Stimulated activated CD4-positive, alpha-beta T cell treated with anti-CD3 and anti-CD28 coated beads, Interleukin-4, amount 100 ng/mL, for 24 hours (primary cell): ENCODE measurements at places on chromosomes 13 and 19.

GRCh38 chr13:98930151-98930591 is 47.7 kb downstream of the DOCK9 start:
- DNase-seq = no peak

DNA sequence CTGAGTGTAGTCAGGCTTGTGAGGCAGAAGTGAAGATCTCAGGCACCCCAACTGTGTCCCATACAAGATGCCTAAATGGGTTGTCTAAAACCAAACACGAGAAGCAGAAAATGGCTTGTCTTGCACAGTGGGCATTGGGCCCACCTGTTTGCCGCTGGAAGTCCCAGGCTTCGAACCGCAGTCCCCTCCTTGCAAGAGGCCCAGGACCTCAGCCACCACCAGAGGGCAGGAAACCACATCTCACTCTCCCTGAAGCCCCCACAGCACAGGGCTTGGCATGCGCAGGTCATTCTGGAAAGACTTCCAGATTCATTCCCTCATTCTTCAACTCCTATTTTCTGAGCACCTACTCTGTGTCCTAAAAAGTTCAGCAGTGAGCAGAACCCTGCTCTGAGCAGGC is 973.7 kb downstream of the UQCRFS1 start:
- no peak for DNase-seq

DNA sequence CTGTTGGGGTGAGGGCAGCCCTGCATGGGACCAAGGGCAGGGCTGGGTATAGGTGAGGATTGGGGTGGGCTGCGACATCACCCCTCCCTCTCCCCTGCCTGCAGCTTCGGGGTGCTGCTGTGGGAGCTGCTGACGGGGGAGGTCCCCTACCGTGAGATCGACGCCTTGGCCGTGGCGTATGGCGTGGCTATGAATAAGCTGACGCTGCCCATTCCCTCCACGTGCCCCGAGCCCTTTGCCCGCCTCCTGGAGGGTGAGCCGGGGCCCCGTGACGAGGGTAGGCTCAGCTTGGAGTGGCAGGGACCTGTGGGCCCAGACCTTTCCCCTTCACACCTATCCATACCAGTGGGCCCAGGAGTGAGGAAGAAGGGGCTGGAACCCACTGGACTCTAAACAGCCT is 13.2 kb downstream of the MAP3K10 start:
- DNase-seq = no peak

- DNase-seq = no peak
These were observed 3.3 kb downstream of the MLLT1 start for GRCh38 chr19:6276447-6276846.

GRCh38 chr19:40614622-40615411 is 13.6 kb downstream of the LTBP4 start:
- peak; percentile 99 for DNase-seq

- no peak for DNase-seq
These were observed 90.3 kb downstream of the IER2 start for GRCh38 chr19:13240312-13241022.

GRCh38 chr19:45569619-45570421 is 14.8 kb downstream of the OPA3 start:
- peak; percentile 57 for DNase-seq

DNA sequence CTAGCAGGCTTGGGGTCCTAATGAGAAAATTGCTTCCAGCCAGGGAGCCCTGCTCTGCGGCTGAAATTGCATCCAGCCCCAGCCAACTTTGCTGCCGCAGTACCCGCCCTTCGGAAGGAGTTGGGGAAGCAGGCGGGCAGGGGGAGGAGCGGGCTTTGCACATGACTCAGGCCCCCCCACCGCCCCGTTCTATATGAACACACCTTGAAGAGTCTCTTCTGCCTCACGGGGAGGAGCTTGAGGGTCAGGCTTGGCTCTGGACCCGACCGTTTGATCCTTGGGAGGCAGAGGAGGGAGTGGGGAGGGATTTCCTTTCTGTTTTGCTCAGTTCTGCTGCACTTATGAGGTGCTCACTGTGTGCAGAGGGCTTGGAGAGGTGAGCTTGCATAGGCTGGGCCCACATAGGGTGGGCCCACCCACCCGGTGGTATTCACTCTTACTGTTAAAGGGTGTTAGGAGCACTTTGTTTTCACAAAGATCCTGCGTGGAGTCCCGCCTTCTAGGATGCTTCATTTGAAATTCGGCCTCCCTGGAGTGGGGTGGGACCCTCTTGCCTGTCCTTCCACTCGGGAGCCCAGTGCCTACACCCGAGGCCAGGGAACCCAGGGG is 46.5 kb downstream of the LYL1 start:
- DNase-seq = no peak

DNA sequence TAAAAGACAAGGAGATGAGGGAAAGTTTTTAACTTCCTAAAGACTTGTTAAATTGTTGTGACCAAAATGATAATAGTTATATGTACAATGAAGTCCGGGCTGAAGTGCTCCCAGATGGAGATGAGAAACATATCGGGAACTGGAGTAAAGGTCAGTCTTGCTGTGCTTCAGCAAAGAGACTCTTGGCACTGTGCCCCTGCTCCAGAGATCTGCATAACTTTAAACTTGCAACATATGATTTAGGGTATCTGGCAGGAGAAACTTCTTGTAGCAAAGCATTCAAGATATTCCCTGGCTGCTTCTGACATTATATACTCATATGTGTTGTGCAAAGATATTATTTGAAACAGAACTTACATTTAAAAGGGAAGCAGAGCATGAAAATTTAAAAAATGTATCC is 786.6 kb upstream of the SLITRK6 start:
- no peak for DNase-seq

- no peak for DNase-seq
These were observed 210.7 kb downstream of the URI1 start for GRCh38 chr19:30152510-30153291.

- no peak for DNase-seq
These were observed 11.9 kb downstream of the GRAMD1A start for GRCh38 chr19:35011737-35012682.

DNA sequence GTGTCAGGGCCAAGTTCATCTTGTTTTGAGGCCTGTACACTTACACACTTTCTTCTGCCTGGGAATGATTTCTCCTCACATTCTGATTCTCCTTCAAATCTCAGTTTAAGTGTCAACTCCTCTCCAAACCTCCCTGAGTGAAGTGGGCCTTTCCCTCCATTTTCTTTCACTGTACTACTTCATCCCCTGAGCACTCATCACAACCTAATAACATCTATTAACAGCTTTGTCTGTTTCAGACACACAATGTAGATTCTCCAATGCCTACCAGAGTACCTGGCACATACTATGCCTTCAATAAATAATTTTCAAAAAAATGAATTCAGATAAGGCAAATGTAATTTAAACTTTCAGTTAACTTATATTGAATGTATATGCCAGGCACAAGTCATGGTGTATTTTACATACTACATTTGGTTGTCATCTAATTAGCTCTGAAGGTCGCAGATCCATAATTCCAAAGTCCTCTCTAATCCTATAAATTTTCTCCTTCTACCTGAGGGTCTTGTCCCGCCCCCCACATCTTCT is 357 bp upstream of the COG6 start:
- DNase-seq = no peak

GRCh38 chr19:1113030-1113985 is 9.5 kb downstream of the GPX4 start:
- peak; percentile 83 for DNase-seq

DNA sequence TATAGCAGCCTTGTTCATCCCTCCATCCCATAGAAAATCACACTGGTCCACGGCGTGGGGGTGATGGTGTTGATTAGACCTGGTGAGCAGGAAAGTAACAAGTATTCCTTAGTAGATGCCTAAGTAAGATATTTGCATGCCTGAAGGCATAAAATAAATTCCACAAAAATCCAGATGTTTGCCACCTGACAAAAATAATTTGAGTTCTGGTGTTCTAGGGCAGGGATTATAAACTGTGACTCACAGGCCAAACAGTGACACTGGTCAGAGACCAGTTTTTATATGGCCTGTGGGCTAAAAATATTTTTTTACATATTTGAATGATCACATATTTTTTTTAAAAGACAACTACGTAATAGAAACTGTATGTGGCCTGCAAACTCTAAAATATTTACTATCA is 310.7 kb downstream of the RFC3 start:
- DNase-seq = no peak

DNA sequence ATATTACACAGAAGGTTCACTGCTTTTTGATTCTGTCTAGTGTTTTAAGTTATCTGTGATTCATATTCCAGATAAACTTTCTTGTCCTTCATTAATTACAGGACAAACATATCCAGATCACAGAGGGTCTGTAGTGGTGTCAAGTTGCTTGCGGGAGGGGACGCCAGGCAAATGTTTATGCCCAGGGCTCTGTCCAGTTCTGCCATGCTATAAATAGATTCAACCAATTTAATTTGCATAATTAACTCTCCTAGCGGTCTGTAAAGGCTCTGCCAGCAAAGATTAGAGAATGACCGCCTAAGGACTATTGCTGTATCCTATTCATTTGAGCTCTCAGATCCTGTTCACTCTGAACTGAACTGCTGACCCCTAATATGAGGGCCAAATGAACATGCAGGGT is 59.7 kb upstream of the TRPC4 start:
- DNase-seq = no peak

GRCh38 chr13:95197548-95197947 is 103.7 kb downstream of the ABCC4 start:
- DNase-seq = no peak

DNA sequence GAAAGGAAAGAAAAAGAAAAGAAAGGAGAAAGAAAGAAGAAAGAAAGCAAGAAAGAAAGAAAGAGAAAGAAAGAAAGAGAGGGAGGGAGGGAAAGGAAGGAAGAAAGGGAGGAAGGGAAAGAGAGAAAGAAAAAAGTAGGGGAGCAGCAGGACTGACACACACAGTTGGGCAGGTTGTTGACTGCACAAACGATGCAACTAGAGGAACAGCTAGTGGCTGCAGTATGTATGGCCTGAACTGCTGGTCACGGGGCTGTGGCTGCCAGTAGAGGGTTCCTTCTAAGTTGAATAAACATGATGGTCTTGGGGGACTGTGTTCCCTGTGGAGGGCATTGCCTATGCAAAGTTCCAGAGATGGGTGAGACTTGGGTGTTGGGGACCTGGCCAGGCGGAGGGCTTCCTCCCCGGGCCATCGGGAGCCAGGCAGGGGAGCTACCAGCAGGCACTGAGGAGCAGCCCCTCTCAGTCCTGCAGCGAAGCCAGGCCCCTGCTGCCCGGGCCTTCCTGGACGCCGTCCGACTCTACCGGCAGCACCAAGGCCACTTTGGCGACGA is 16.7 kb upstream of the COLGALT1 start:
- DNase-seq = no peak

DNA sequence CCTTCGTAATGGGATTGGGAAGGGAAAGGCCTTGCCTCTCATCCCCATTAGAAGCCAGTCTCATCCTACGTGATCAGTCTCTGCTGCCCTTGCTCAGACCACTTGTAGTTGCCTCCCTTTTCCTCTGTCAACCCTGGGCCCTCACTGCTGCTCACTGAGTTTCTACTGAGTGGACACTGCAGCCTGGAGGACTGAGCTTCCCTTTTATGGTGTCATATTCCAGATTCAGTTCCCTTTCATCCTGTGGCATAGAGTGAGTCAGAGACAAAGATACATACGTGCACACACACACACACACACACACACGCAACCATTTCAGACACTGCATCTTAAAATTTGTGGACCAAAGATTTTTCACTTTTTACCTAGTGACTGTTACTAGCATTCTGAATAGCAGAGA is 56.6 kb downstream of the COG3 start:
- no peak for DNase-seq

- DNase-seq = no peak
These were observed 1.9 kb downstream of the ISOC2 start for GRCh38 chr19:55459551-55459949.

DNA sequence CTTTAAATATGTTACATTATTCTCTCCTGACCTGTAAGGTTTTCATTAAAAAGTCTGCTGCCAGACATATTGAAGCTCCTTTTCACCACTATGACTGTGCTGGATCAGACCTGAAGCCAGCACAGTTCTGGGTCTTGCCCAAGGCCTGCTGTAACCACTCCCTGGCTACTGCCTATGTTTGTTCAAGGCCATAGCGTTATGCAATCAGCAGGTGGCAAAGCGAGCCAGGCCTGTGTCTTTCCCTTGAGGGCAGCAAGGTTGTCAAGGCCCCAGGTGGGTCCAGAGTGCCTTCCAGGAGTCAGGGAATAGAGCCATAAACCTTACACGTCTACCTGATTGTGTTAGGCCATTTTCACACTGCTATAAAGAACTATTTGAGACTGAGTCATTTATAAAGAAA is 496.8 kb upstream of the PCDH9 start:
- no peak for DNase-seq

GRCh38 chr13:32852526-32852925 is 163.7 kb upstream of the KL start:
- no peak for DNase-seq

GRCh38 chr13:33229446-33230177 is 55.9 kb downstream of the STARD13 start:
- no peak for DNase-seq

DNA sequence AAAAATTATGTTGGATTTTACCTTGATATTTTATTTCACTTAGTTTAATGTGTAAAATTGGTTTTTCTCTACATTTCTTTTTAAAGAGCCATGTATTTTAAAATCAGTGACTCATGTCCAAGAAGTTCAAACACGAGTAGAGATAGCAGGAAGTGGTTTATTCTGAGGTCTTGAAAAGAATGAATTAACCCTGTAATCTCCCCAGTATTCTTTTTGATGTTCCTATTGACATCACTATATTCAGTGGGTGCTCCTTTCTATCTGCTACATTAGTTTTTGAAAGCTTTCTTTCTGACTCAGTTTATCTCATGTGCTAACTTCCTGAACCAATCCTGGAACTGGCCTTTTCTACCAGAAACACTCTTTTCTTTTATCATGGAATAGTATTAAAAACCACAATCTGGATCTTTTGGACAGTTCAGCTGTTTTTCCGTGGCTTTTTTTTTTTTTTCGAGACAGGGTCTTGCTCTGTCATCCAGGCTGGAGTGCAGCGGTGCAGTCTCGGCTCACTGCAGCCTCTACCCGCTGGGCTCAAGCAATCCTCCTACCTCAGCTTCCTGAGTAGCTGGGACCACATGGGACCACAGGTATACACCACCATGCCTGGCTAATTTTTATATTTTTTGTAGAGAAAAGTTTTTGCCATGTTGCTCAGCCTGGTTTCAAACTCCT is 114.9 kb downstream of the PCCA start:
- no peak for DNase-seq

- DNase-seq = no peak
These were observed 92.7 kb downstream of the COL4A2 start for GRCh38 chr13:110399801-110400200.
